ENCODE measurements at places on chromosomes 6 and 20. TPM values are rescaled to one million over a fixed set of nuclear protein-coding genes. Genes with fewer than 3 reads are reported as not detected.

Gene BTNL2
- total RNA-seq, result not detected

Gene RBM38
- total RNA-seq, result 151 TPM

Gene TRIM31
- not detected for total RNA-seq

DNA sequence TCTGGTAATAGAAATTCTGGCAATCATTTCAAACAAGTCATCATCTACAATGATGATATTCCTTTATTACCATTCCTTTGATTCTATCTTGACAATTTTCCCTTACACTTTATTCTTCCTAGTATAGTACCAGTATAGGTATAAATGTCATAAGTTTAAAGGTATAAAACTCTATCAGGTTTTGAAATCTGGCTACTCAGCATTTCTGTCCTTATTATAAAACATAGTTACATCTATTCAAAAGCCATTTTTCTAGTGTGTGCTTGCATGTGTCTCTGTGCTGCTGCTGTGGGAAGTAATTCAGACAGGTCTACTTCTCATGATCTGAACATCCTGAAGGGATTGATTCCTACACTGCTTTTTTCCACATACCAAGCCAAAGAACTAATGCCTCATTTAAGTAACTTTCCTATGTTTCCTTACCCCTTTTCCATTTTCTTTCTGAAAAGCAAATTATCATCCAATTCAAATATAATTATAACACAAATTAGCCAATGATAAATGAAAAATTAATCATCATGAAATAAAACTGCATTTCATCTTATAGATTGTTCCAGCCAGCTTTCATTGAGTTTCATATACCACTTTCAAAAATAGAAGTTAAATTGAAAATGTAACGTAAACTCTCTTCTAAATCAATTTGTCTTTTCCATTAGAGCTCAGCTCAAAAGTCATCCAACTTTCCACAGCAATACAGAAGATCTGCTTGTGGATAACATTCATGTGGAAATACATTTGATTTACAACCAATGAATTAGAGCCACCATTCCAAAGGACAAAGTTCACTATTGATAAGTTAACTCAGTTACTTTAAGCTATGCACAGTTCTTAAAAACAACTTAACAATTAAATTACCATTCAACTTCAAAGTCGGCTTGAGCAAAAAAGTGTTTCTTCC is 35.9 kb downstream of the COL12A1 start:
- DNase-seq, result no peak

GRCh38 chr20:32828029-32828680 is 8.4 kb downstream of the MAPRE1 start:
- no peak for DNase-seq

DNA sequence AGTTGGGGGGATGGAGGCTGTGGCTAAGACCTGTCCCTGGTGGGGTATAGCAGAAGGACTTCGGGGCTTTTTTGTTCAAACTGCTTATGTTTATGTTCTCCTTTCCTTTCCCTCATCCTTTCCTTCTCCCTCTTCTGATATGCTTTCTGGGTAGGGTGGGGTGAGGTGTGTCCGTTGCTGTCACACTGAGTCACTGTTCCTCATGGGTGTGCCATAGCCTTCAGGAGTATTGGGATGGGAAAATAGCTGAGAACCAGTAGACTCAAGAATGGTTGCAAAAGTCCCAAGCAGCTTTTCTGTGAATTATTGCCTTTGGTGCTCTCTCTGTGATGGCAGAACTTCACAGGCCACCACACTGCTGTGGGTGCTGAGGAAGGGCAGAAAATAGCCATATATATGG is 39.6 kb downstream of the TPD52L1 start:
- DNase-seq, result no peak

DNA sequence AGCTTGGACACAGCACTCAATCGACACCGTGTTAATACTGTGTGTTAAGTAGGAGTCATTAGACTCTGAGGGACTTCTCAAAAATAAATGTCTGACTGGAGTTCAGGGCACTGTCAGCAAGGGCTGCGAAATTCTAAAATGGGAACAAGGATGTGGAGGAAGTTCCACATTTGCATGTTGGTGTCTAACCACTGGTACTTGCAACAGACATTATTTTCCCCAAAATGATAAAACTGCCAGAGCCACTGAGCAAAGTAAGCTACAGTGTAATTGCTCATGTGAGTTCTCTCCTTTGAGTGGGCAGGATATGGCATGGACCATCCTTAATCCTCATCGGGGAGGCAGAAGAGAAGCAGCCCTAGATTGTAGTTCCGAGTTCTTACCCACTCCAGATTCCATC is 215.9 kb downstream of the SLC24A3 start:
- no peak for DNase-seq

- no peak for DNase-seq
Observed at GRCh38 chr6:34063651-34064050, 82.2 kb downstream of the GRM4 start.
